Endothelial cell of umbilical vein (primary cell): ENCODE measurements at places on chromosomes 3 and 15. TPM values are rescaled to one million over a fixed set of nuclear protein-coding genes. Genes with fewer than 3 reads are reported as not detected.

DNA sequence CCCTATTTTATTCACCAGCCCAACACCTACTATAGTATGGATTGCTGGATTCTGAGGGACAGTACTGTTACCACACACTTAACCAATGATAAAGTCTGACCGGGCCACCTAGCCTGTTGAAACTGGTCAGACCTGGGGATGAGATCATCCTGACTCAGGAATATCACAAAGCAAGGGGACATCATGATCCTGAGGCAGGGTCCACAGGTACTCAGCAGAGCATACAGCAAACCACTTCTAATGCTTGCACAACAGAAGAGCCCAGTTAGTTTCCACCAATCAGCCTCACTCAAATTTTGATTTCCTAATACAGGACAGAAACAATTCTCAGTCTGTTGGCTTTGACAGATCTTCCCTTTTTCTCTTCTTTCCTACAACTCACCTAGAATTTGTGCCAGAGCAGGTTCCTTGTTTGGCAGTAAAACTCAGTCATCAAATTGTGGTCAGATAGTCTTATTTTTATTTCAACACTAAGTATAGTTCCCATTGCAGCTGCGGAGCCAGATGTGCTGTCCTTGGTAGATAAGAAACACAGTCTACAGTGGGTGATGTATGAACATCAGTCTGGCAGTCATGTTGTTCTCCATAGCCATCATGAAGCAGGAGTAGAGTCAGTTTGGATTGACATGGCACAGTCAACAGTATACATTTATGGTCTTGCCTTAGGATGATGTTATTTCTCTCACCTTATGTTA lies 90.1 kb upstream of the PRR23C start:
- H3K27ac ChIP-seq = no peak overlapping the region
- H3K27me3 ChIP-seq = no peaks in the 10 kb centered on the region
- H3K36me3 ChIP-seq = no peaks in the 10 kb centered on the region
- H3K4me3 ChIP-seq = no peak overlapping the region
- no peaks in the 10 kb centered on the region for H3K4me1 ChIP-seq

GRCh38 chr3:151707216-151707615 lies 26.5 kb upstream of the AADACL2 start:
- H3K27me3 ChIP-seq = no peaks in the 10 kb centered on the region
- no peaks in the 10 kb centered on the region for H3K36me3 ChIP-seq
- H3K4me3 ChIP-seq = no peak overlapping the region
- H3K4me1 ChIP-seq = no peaks in the 10 kb centered on the region

HIGD2B gene
- total RNA-seq = not detected in 2 replicates

SPINT1 gene
- total RNA-seq = 3.6 and 4.2 TPM in 2 replicates

DNA sequence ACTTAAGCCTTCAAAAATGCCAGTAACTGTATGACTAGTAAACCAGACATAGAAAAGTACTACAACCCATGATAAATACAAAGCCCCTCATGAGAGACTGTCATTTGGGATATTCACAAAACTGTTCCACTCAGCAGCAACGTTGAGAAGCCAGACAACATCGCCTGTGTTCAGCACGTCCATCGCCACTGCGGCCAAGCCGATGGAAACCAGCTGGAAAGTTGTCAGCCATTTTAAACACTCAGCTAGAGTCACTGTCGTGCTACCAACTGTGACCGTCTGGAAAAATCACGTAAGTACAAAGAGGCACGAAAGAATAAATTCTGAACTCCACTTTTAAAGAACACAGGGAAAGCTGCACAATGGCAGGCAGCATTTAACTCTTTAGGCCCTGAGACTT lies 340.7 kb upstream of the WNT5A start:
- no peak overlapping the region for H3K4me3 ChIP-seq
- no peaks in the 10 kb centered on the region for H3K36me3 ChIP-seq
- no peaks in the 10 kb centered on the region for H3K4me1 ChIP-seq
- no peak for DNase-seq
- no peak overlapping the region for H3K27ac ChIP-seq

GRCh38 chr15:40234783-40235182 lies 4.1 kb upstream of the PAK6 start:
- no peak overlapping the region for H3K27ac ChIP-seq
- peaks cover 8% of the 10 kb centered on the region for H3K27me3 ChIP-seq
- no peak overlapping the region for H3K4me3 ChIP-seq
- no peak for DNase-seq
- H3K36me3 ChIP-seq = no peaks in the 10 kb centered on the region
